ENCODE measurements at places on chromosomes 6 and 20. TPM values are rescaled to one million over a fixed set of nuclear protein-coding genes. Genes with fewer than 3 reads are reported as not detected.

The USP49 gene
- total RNA-seq, result 3.2 TPM

The TLDC2 gene
- not detected for total RNA-seq

The ISM1 gene
- under 0.01 TPM for total RNA-seq

The KCNQ5 gene
- total RNA-seq, result not detected

The ZBTB9 gene
- 6.1 TPM for total RNA-seq

The IMPG1 gene
- not detected for total RNA-seq

The HIVEP1 gene
- 11.0 TPM for total RNA-seq

The TRIM39 gene
- total RNA-seq, result 11.8 TPM

The CGAS gene
- total RNA-seq, result 4.8 TPM

All from pulmonary artery endothelial cell (primary cell).